ENCODE measurements at places on chromosomes 6 and 20.

DNA sequence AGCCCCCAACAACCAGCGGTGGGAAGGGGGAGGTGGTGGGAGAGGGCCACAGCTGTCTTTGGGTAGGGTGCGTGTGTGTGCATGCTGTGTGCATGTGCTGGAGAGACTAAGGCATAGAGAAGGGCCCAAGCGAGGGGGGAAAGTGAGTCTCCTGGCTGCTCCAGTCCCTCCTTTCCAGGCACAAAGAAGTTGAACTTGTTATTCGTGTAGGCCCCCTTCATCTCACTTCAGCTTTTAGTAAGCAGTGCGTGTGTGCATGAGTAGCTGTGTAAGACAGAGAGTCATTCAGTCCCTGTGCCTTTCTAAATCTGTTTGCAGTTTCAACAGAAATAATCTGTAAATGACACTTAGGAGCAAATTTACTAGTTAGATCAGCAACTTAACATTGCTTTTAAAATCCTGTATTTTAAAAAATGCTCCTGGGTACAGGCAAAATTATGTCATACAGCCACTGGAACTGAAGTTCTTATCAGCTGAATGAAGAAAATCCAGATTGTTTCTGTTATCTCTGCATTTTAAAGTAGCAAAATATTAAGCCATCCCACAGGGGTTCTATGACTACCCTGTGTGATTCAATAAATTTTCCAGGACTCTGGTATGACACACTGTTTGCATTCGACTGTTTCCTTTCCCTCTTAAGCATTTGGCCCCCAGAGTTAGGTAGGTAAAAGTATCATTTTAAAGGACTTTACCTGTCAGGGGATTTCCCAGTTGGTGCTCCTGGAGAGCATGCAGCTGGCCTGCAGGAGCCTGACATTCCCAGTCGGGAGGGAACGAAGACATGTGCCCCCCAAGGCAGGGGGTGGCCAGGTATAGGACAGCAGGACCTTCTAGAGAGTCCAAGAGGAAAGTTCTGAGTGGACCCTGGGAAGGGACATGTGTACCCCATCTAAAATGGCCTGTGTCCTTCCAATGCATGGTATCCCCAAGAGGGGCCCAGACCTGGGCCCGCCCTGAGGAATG is 39.0 kb downstream of the MTRES1 start:
- DNase-seq = peak; percentile 17

DNA sequence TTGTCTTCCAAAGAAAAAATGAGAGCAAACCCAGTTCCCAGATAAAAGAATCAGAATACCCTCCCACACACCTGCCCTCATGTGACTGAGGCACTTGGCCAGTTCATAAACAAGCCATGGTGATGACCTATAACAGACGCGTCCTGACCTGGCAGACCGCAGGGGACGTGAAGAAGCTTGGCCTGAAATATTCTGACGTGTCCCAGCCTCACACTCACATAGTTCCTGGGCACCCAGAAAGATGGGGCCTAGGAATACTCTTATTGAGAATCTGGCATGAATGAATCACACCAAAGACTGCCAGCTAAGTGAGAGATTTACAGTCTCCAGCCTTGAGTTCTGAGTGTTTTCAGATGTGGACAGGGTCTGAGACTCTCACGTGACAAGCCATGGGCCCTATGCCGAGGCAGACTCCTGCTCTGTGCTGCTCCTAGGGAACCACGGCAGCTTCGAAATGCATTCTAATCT is 17.2 kb upstream of the MAP3K4 start:
- DNase-seq = no peak

DNA sequence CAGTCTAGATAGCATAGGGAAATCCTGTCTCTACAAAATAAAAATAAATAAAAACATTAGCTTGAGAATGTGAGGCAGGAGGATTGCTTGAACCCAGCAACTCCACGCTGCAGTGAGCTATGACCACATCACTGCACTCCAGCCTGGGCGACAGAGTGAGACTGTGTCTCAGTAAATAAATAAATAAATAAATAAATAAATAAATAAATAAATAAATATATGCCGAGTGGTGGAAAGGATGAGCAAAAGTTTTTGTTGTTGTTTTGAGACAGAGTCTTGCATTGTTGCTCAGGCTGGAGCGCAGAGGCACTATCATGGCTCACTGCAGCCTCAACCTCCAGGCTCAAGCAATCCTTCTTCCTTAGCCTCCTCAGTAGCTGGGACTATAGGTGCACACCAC is 53.4 kb downstream of the TFAP2A start:
- no peak for DNase-seq

GRCh38 chr20:57398231-57398821 is 7.1 kb downstream of the RBM38 start:
- DNase-seq = peak; percentile 79

- no peak for DNase-seq
Measured at GRCh38 chr20:36402708-36403107, 96.6 kb downstream of the DLGAP4 start.

DNA sequence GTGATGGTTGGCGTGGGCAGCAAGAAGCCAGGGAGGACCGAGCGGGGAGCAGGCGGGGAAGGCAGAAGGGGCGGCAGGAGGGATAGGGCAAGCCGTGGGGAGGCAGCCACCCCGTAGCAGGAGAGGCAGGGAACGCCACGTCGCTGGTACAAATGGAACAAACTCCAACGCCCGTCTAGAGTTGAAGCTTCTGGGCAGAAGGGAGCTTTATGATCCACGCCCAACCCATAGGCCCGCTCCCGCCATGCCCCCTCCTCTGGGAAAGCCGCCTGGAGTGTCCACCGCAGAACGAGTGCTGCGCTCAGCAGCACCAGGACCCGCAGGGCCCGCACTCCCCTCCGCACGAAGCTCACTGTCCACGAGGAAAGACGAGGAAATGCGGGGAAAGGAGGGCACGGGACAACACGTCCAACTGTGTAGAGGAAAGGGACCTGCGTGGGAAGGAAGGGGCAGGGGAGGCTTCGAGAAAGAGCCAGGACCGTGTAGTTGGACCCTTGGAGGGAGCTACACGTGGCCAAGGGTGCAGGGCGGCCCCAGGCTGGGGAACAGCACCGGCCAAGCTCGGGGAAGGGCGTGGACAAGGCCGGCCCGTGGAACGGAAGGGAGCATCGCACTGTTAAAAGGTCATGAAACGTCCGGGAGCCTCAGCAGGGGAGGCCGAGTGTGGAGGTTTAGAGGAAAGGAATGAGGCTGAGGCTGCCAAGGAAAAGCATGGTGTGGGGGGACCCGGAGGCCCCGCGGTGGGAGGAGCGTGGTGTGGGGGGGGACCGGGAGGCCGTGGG is 204.0 kb downstream of the DLL1 start:
- DNase-seq = no peak

DNA sequence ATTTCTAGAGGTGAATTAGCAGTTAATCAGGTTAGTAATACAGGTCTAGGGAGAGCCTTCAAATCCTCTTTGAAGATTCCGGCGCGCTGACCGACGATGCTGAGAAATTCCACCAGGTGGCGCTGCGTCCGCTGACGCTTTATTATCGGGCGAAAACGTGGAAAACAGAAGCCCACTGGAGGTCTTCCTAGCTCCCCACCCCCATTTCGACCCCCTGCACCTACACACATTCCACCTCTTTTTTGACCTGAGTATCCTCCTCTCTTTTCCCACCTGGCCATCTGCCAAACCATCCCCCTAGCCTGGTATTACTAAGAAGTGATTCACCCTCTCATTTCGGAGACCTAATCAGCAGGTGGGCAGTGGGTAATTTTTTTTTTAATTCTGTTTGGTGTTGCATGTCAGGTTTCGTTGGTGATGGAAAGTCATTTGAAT is 65.4 kb upstream of the RIN2 start:
- DNase-seq = peak; percentile 38

GRCh38 chr6:32129297-32130088 is 595 bp downstream of the FKBPL start:
- no peak for DNase-seq

DNA sequence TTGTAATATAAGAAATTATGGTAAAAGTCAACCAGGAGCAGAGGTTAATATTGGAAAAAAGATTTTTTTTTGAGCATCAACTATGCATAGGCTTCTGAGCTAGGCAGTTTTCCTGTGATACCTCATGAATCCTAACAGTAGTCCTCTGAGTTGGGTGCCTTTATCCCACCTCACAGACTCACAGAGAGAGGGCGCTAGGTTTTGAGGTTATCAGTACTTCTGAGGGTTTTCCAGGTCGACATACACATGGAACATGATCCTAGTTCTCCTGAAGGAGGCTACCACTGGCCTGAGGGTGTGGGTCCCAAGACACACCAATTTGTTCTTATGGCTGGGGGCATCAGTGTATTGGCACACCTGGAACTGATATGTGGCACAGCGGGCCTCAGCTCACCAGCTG is 358.8 kb upstream of the JAG1 start:
- no peak for DNase-seq

DNA sequence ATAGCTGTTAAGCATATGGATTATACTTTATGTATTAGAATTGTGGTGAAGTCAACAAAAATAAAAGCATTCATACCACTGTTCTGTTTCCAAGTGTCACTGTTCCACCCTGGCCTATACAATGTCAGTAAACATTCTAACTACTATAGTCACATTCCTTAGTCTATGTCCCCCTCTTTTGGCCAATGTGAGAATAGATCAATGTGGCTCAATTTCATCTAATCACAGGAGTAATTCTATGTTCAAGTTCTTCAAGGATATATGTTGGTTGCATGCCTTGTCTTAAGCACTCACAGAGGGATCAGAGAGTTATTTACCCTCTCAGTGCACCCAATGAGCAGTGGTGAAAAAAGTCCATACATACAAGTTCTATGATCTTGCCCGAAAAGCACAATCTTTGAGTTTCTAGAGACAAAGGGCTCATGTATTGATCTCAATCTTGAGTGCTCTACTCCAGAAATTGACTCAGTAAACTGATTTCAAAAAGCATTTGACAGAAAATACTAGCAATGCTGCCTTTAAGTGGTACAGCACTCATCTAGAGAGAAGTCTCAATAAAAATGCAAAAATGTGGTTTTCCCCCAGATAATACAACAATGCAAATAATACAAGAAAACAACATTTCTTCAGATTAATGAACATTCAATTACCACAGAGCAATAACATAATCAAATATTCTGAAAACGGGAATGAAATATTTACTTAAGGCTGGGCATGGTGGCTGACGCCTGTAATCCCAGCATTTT is 16.5 kb downstream of the SMLR1 start:
- DNase-seq = no peak

DNA sequence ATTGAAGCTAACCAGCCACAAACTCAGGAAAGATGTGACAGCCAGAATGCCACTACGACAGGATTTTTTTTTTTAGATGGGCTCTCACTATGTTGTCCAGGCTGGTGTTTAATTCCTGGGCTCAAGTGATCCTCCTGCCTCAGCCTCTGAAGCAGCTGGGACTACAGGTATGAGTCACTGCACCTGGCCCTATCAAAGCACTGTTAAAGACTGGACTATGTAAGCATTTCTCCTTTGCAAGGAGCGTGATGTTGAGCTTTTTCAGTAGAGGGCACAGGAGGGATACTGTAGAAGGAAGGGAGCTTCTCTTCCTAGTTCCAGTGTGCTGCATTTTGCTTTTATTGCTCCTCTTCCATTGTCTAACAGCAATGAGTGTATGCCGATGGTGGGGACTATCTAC is 35.8 kb downstream of the ZBTB9 start:
- no peak for DNase-seq

DNA sequence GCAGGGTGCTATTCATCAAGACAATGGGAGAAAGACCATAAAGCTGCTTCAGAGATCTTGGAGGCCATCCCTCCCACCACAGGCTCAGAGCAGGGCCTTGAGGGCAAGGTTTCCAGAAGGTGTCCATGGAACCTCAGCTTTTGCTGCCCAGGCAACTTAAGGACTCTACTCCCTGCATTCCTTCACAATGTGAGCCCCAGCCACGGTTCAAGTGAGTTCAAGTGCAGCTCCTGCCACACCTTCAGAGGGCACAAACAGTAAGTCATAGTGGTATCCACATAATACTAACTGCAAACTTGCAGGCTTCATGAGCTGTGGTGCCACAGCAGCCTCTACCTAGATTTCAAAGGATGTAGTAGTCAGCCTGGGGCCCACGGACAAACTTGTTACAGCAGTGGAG is 144.0 kb upstream of the C6orf118 start:
- no peak for DNase-seq

DNA sequence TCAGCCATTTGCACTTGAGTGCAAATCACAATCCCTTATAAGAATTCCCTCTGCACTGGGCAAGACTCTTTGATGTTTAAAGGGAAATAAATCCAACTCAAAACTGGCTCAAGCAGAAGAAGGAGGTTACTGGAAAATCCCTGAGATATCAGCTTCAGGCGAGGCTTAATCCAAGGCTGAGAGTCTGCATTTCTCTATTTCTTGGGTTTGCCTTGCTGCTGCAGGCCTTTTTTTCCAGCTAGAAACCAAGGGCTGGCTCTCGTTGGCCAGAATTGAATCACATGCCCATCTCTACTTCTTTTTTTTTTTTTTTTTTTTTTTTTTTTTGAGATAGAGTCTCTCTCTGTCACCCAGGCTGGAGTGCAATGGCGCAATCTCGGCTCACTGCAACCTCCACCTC is 11.7 kb downstream of the HCK start:
- no peak for DNase-seq

DNA sequence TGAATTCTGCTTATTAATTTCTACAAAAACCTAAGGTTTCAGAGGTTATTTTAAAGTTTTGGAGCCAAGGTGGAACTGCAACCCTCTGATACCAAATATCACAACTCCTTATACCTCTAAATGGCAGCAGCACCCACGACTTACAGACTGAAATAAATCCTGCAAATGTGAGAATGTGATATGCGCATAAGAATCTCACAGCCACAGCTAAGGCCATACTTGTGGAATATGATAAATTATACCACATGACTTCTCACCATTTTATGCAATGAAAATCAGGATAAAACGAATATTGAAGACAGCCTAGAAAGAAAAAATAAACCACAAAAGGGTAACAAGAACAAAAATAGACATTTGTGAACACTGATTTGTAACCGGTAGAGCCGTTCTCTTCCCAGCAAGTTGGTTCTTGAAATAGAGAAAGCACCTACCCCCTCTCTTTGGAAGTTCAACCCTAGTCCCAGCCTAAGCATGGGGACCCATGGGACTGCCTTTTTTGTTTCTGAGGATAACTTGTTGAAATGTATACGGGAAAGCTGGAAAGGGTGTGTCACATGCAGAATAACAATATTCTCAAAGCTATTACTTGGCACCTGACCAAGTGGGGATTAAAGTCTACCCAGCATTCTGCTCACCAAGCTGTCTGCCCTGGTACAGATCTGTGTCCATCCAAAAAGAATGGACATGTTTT is 47.1 kb upstream of the MCM9 start:
- no peak for DNase-seq

DNA sequence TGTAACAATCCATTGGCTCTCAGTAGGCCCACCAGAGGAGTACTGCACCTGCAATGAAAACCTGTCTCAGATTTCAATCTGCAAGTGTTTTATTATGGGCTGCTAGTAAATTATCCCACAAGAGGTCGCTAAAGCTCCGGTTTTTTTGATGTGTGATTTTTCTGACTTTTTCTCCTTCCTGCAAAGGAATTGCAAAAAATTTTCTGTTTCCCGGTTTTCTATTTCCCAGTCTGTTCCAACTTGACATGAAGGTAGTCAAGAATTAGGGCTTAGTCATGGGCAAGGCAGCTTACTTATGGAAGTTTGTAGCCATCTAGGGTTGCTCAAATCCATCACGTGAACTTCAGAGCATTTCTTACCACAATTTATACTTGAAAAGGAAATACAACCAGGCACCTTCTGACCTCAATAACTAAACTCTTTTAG is 38.5 kb upstream of the AHI1 start:
- no peak for DNase-seq

Data from activated T-cell treated with anti-CD3 and anti-CD28 coated beads for 48 hours (primary cell).